ENCODE measurements at places on chromosomes 13 and 19. TPM values are rescaled to one million over a fixed set of nuclear protein-coding genes. Genes with fewer than 3 reads are reported as not detected.

The CFD gene
- total RNA-seq, result 0.52 TPM

The SIGLEC10 gene
- not detected for total RNA-seq

The ANGPTL8 gene
- total RNA-seq, result not detected

The CYP2A6 gene
- total RNA-seq, result not detected

The KLK2 gene
- total RNA-seq, result not detected

The ZNF525 gene
- total RNA-seq, result 9.3 TPM

The PSG7 gene
- total RNA-seq, result 0.05 TPM

The CYP2B6 gene
- not detected for total RNA-seq

The DMKN gene
- total RNA-seq, result 34.4 TPM

The DPF1 gene
- total RNA-seq, result 8.3 TPM

The FSD1 gene
- total RNA-seq, result 14.7 TPM

DNA sequence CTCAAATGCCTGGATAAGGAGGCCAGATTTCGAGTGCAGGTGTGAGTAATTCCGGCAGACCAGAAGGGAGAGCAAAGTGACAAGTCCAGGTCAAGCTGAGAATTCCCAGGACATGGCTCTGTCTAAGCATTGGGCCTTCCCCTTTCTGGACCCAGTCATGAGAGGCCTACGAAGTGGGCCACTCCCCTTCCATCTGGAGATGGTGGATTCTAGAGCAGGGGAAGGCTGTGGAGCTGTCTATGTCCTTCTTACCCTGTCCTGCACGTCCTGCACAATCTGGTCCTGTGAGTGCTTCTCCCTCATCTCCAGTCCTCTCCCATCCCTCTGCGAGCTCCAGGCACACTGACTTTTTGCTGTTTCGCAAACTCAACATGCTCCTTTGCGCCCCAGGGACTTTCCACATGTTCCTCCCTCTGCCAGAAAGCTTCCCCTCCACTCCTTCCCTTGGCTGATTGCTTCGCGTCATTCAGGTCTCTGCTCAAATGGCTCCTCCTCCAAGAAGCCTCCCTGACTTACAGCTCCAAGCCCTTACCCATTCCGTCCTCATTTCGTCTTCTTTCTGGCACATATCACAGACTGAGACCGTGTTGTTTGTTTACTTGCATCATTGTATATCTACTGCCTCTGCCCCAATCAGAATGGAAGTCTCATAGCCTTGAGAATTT lies 193.2 kb downstream of the URI1 start:
- no peak for DNase-seq

DNA sequence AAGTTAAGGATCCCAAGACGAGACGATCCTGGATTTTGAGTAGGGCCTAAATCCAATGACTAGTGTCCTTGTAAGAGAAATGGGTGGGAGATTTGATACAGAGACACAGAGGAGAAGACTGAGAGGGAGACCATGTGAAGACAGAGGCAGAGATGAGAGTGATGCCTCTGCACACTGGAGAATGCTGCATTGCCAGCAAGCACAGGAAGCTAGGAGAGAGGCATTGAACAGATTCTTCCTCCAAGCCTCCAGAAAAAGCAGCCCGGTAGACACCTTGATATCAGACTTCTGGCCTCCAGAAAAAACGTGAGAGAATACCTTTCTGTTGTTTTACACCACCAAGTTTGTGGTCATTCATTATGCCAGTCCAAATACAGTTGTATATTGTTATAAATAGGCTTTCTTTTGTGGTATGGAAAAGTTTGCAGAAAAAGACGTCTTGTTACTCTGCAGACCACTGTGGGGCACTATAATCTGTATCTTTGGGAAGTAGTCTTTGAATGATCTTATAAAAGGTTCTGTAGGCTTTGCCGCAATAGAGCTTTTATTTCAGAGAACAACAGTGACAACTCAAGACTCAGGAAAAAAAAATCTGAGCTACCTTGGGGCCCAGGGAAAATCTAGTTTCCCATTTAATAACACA lies 17.9 kb upstream of the RFC3 start:
- DNase-seq, result peak; percentile 51

- DNase-seq, result peak; percentile 98
Observed at GRCh38 chr19:51799034-51799773, 4.2 kb downstream of the FPR3 start.

GRCh38 chr13:75764926-75765310 lies 128.8 kb downstream of the LMO7 start:
- DNase-seq, result no peak

GRCh38 chr19:33375156-33375836 lies 1.8 kb downstream of the CEBPG start:
- no peak for DNase-seq

DNA sequence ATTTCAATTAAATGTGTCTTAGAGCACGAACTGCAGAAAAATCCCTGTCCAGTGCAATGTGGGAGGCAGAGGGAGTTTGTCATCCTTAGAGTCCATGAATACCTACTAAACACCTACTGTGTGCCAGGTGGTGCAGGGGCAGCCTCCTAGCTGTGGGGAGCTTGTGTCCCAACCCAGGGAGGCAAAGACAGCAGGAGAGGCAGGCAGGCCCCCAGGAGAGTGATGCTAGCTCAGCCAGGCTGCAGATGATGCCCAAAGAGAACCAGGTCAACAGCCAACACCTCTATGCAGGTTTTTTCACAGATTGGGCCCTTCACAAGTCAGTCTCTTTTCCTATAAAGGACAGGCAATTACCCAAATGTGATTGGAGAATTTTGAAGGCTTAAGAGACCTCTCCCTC lies 108.2 kb upstream of the UQCRFS1 start:
- DNase-seq, result no peak

DNA sequence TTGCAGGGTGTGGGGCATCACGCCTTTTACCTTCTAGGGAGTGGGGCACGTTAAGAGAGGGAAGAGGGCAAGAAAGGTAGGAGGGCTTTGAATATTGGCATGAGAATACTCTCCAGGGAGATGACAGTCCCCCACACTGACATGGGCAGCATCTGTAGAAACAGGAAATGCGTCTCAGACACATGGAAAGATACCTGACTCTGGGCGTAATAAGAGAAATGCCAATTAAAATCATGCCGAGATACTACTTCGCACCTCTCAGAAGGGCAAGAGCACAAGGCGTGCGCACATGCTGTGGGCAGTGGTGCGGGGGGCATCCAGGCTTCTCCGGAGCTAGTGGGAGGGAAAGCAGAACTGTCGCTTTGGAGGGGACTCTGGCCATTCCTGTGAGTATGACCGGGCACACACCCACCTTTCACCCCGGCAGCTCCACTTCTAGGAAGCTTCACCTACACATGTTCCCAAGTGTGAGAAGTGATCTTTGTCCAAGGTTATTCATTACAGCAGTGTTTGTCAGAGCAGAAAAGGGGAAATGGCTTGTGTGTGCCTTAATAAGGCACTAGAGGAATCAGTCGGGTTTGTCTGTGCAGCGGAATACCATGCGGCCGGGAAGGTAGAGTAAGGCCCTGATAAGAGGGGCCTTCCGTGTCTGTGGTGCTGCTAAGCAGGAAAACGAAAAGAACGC lies 99.5 kb downstream of the SIPA1L3 start:
- DNase-seq, result no peak

GRCh38 chr19:38216785-38217641 lies 7.0 kb downstream of the DPF1 start:
- no peak for DNase-seq

- no peak for DNase-seq
Observed at GRCh38 chr13:26976313-26976712, 195.3 kb downstream of the USP12 start.

GRCh38 chr19:30666301-30666803 lies 294.2 kb downstream of the ZNF536 start:
- peak; percentile 21 for DNase-seq

DNA sequence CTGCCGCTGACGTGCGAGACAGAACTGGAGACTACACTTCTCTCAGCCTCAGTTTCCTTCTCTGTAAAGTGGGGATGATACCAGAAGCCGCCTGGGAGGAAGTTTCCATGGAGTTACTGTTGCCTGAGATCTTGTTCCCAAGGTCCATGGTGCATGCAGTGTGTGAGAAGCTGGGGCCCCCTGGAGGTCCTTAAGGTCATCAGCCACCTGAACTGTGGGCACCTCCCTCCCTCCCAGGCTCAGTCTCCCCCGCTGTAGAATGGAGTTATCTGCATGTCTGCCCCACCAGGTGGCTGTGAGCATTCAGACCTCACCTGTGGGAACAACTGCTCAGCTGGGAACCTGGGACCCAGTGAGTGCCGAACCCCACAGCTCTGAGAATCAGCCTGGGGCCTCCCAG lies 2.7 kb downstream of the CRX start:
- no peak for DNase-seq

- peak; percentile 88 for DNase-seq
Observed at GRCh38 chr19:8592231-8593009, 15.2 kb upstream of the MYO1F start.

GRCh38 chr19:15631817-15632216 lies 8.9 kb upstream of the CYP4F3 start:
- no peak for DNase-seq

DNA sequence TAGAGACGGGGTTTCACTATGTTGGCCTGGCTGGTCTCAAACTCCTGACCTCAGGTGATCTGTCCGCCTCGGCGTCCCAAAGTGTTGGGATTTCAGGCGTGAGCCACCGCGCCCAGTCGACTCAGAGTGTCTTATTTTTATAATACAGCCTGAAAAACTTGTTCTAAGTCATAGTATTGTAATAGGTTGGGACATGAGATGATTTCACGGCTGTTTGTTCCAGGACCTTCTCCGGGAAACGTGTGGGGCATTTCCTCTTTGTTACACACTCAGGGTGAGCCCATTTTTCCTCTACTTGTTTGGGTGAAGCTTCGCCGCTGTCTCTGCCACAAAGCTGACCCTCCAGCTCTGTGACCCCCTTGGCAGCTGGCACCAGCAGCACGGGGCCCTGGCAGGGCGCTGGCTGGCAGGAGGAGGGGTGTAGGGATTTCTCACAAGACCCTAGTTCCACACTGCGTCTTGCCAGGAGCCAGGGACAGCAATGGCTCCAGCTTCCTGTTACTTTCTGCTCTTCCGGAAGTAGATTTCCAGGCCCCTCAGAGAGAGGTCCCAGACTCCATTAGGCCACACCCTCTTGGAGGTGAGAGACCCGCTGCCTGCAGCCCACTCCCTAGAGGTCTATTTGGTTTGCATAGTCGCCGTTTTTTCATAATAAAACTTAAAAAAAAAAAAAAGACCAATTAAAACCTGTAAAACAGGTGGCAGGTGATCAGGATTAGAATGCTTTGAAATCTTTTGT lies 15.6 kb downstream of the FGF21 start:
- no peak for DNase-seq

DNA sequence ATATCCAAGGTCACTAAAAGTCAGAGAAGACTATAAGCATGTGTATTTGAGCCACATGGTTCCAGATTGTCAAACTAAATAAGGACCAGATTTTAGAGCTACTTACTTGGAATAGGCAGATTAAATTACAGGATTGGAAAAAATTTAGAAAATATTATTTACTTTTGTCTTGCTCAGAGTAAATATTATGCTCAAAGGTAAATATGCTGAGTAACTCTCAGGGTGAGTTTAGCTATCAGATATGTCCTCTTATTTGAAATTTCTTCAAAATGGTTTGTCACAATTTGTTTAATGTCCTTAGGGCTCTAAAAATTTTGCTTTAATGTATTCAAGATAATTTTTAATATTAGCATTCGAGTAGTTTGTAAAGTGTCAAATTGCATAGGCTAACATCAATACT lies 2455.2 kb downstream of the PCDH9 start:
- no peak for DNase-seq

- no peak for DNase-seq
Observed at GRCh38 chr13:20672772-20673171, 30.7 kb upstream of the IL17D start.

Measured in M059J (cell line).